Activated T-cell treated with anti-CD3 and anti-CD28 coated beads, Interleukin-2, amount 50 U/mL, for 4 hours (primary cell): ENCODE measurements at places on chromosomes 7 and 10.

GRCh38 chr10:78129211-78129610 lies 95.5 kb downstream of the RPS24 start:
- no peak for DNase-seq

GRCh38 chr7:152522571-152523067 lies 86.8 kb upstream of the KMT2C start:
- DNase-seq: no peak

GRCh38 chr7:73606801-73607691 lies 17.3 kb downstream of the MLXIPL start:
- peak; percentile 69 for DNase-seq

- no peak for DNase-seq
Observed at GRCh38 chr7:36036590-36036989, 116.5 kb upstream of the EEPD1 start.

- no peak for DNase-seq
Observed at GRCh38 chr10:84605802-84606201, 277.4 kb downstream of the CCSER2 start.
